Stimulated activated CD8-positive, alpha-beta memory T cell treated with anti-CD3 and anti-CD28 coated beads, Interleukin-7, amount 100 ng/mL, for 1 hour (primary cell): ENCODE measurements at places on chromosomes 5 and 9.

- no peak for DNase-seq
Observed at GRCh38 chr5:133811168-133811567, 157.3 kb downstream of the C5orf15 start.

DNA sequence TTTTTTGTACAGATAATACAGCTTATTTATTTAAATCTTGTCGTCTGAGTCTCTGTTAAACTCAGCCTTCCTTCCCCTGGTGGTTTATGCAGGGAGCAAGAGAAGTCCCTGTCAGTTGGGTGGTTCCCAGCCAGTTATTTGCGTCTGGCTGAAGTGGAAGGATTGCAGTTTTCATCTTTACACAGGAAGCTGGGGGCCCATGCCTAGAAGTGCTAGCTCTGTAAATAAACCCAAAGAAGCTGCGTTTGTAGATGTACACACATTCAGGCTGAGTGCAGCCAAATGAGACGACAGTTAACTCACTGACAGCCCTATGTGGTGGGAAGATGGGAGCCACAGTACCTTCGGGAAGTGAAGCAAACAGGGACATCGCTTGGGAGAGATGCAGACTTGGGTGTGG lies 122.1 kb downstream of the SAXO1 start:
- no peak for DNase-seq

DNA sequence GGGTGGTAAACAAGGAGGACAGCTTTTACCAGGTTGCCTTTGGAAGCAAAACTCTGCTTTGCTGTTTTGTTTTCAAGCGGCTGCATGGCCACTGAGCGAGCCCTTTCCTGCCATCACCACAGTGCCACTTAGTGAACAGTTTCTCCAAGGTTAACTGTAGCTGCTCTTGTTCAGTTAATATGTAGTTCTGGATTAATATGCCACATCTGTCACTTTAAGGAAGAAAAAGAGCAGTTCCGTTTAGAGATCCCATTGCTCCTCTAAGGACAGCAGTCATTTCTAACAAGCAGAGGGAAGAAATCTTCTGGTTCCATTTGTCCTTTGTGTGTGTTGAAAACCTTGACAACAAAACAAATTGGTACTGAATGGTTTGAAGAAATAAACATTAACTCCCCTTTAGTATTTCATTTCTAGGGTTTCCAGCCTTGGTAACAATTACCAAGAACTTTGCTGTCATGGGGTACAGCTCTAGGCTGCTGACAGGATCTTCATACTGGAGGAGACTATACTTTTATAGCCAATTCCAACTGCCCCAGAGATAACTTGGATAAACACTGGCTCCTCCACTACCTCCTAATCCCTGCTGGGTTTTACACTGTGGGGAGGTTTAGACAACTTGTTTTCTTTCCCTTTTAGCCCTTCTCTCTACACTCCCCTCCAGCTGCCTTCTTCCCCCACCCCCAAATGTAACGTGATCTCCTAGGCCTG lies 10.3 kb upstream of the ABL1 start:
- no peak for DNase-seq

- no peak for DNase-seq
Observed at GRCh38 chr5:102764381-102765004, 9.4 kb downstream of the PAM start.

DNA sequence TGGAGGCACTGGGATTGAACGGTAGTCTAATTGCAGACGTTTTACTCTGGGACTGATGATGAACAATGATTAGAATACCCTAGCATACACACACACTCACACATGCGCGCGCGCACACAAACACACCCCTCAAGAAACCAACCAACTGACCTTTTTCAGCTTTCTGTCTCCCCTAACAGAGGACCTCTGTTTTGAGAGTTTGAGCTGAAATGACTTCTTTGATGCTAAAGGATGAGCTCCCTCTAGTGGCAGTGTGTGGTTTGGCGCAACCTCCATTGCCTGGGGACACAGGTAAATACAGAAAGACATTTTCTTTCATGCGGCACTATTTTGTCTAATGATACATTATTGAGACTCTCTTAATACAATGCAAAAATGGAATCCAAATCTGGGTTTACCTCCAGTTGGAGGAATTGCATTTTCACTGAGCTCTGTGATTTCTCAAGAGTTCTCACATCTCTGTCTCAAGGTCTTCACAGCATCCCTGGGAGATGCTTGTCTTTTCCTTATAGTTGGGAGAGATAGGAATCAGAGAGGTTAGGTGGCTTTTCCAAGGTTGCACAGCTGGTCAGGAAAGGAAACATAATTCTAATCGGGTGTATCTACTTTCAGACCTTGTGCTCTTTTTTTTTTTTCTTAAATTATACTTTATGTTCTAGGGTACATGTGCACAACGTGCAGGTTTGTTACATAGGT lies 187.5 kb downstream of the TMEM38B start:
- DNase-seq, result peak; percentile 10

- DNase-seq, result peak; percentile 21
Observed at GRCh38 chr9:33748633-33749304, 46.6 kb upstream of the PRSS3 start.

DNA sequence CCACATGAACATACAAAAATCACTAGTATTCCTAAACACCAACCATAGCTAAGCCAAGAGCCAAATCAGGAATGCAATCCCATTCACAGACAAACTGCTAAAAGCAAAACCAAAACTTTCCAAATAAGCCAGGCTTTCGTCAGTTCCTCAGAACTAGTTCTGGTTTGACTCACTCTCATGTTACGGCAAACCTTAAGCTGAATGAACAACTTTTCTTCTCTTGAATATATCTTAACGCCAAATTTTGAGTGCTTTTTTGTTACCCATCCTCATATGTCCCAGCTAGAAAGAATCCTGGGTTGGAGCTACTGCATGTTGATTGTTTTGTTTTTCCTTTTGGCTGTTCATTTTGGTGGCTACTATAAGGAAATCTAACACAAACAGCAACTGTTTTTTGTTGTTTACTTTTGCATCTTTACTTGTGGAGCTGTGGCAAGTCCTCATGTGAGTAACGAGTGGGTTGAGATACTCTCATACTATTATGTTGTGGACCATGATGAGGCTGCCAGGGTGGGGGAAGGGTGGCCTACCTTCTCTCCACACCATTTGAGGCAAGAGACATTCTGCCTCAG lies at the start of gene PDCD1LG2:
PDCD1LG2 (plus strand) TSS at position 172 of the 572 bp plus-strand sequence. CDS start 12,016 bp downstream, outside the sequence.
- no peak for DNase-seq

- DNase-seq, result no peak
Observed at GRCh38 chr9:14523545-14523944, 169.7 kb downstream of the ZDHHC21 start.

- no peak for DNase-seq
Observed at GRCh38 chr5:73564018-73564417, 1.4 kb downstream of the ANKRA2 start.
